IMR-90 (cell line): ENCODE measurements at places on chromosomes 3 and 15. TPM values are rescaled to one million over a fixed set of nuclear protein-coding genes. Genes with fewer than 3 reads are reported as not detected.
A peak's percentile ranks its signal among the peaks of the same experiment; 100 is the strongest.

DNA sequence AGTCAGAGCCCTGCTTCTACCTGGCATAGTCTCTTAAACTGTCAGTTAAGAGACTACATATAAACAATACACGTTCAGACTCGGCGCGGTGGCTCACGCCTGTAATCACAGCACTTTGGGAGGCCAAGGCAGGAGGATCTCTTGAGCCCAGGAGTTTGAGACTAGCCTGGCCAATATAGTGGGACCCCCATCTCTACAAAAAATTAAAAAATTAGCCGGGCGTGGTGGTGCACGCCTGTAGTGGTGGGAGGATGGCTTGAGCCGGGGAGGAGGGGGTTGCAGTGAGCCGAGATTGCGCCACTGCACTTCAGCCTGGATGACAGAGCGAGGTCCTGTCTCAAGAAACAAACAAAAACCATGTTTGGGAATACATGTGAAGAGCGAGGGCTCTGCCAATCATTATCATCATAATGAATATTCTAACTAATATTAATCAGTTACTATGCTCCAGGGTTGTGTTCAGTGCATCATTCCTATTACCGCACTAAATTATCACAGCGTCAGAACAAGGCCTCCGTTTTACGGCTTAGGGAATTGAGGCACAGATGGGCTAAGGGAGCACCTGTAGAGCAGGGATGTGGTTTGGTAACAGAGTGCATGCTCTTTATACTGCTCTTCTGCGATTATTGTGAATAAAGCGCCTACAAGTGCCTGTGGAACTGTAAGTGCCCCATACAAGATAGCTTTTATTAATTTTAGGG is 844 bp upstream of the UQCC5 start:
- H3K4me1 ChIP-seq, result peaks cover 26% of the 10 kb centered on the region
- no peaks in the 10 kb centered on the region for H3K27me3 ChIP-seq
- no peak overlapping the region for H3K27ac ChIP-seq
- peaks cover 2% of the 10 kb centered on the region; the same call in 1 of the 2 replicates for H3K36me3 ChIP-seq
- H3K4me3 ChIP-seq, result no peak overlapping the region
- no peak for DNase-seq

GRCh38 chr3:70464876-70465275 is 152.4 kb upstream of the MDFIC2 start:
- H3K27ac ChIP-seq, result no peak overlapping the region
- DNase-seq, result no peak
- H3K4me1 ChIP-seq, result no peaks in the 10 kb centered on the region

CCDC32 gene
- total RNA-seq, result 13.3 and 15.1 TPM in 2 replicates

- peak overlapping the region; percentile 24; the same call in 1 of the 2 replicates for H3K4me3 ChIP-seq
- no peaks in the 10 kb centered on the region for H3K36me3 ChIP-seq
- peak; percentile 25 for DNase-seq
- H3K4me1 ChIP-seq, result no peaks in the 10 kb centered on the region
These were observed 121.3 kb upstream of the ZNF717 start for GRCh38 chr3:75906555-75907112.

DNA sequence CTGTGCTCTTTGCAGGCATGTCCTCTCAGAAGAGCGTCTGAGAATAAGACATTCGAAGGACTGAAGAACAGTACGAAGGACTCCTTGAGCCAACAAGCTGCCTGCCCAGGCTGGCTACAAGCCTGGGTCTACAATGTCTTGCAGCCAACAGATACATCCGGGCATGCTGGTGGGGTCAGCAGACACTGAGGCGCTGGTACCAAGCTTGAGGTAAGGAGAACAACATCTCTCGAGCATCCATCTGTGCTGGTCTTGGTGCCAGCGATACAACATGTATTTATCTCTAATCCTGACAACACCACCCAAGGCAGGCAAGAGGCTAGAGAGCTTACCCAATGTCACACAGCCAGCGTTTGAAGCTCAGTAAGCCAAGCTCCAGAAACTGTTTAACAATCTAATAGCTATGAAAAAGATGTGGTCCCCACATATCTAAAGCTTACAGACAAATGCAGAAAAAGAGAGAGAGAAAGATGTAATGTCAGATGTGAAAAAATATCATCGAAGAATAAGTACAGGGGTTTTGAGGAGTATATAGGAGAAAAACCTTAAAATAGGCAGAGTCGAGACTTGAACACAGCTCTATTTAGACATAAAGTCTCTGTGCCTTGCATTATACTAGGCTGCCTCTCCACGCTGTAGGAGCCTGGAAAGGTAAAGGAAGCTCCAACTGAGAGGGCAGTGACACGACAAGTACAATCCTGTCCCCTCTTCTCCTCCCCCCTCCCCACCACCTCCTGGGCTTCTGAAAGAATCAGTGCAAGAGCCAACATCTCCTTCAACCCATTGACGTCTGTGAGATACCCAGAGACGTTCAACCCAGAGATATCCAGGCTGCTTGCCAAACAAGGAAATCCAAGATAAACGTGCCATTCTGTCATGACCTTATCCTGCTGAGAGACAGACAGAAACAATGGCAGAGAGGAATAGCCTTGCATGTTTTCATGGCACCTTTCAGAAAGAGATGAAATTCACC is 39.4 kb downstream of the WWTR1 start:
- no peaks in the 10 kb centered on the region for H3K27me3 ChIP-seq
- H3K4me3 ChIP-seq, result no peak overlapping the region
- H3K27ac ChIP-seq, result no peak overlapping the region
- peaks cover 22% of the 10 kb centered on the region for H3K4me1 ChIP-seq

TGM5 gene
- total RNA-seq, result not detected in 2 replicates

CCRL2 gene
- total RNA-seq, result 0.28 and 0.36 TPM in 2 replicates

SNX22 gene
- total RNA-seq, result under 0.01 and 0.18 TPM in 2 replicates

- no peak for DNase-seq
- no peaks in the 10 kb centered on the region for H3K27me3 ChIP-seq
- no peaks in the 10 kb centered on the region for H3K36me3 ChIP-seq
- H3K27ac ChIP-seq, result no peak overlapping the region
These were observed 317.6 kb upstream of the MME start for GRCh38 chr3:154762486-154762885.

GRCh38 chr15:84631706-84632272 is 22.3 kb downstream of the WDR73 start:
- peak overlapping the region; percentile 81 for H3K4me3 ChIP-seq
- H3K27ac ChIP-seq, result peak overlapping the region; percentile 87
- no peaks in the 10 kb centered on the region for H3K27me3 ChIP-seq

DNA sequence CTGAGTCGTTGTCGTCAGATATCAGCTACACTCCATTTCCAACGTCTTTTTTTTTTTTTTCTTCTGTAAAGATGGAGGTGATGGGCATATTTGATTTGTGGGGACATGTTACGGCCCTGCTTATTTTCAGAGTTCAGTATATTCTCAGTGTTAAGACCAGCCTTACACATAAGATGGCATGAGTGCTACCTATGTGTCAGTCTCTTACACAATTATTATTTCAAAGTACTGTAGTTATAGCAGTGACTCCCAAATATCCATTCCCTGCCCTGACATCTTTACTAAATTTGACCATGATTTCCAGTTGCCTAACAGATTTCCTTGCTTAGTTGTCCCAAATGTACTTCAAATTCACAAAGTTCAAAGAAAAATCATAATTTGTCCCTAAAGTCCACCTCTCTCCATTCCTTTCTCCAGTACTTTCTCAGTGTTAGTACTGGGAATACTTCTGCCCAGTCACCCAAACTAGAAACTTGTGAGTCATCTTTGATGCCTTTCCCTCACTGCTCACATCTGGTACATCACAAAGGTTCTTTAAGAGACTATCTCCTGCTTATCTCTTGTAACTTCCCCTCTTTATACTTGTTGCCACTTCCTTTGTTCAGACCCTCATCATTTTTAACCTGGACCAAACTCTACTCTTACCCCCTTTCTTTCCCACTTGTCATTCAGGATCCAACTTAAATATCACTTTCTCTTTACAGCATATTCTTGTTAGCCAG is 67.0 kb downstream of the ZNF609 start:
- peak; percentile 90 for DNase-seq
- H3K27me3 ChIP-seq, result no peaks in the 10 kb centered on the region
- no peak overlapping the region for H3K27ac ChIP-seq
- H3K4me1 ChIP-seq, result peaks cover 8% of the 10 kb centered on the region

DNA sequence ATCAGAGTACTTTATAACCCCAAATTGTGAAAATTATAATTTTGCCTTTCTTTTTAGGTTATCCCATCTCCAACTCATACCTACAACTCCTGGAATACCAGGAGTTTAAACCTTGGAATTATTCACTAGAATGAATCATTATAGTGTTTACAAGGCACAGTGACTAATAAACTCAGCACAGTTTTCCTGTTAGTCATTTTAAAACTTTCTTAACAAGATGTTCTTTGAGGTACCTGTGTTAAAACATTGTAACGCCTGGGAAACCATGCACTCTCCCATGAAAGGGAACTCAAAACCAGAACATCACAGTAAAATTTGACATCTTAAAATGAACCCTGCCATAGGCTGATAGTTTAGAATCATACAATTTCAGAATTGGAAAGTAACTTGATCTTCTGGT is 132.4 kb upstream of the OSTN start:
- DNase-seq, result peak; percentile 81
- no peak overlapping the region for H3K27ac ChIP-seq
- H3K36me3 ChIP-seq, result no peaks in the 10 kb centered on the region
- H3K4me1 ChIP-seq, result peaks cover 17% of the 10 kb centered on the region; the same call in 1 of the 2 replicates

GRCh38 chr3:177982034-177982433 is 554.2 kb upstream of the KCNMB2 start:
- no peak overlapping the region for H3K4me3 ChIP-seq
- no peaks in the 10 kb centered on the region for H3K27me3 ChIP-seq
- peaks cover 2% of the 10 kb centered on the region for H3K4me1 ChIP-seq
- H3K36me3 ChIP-seq, result no peaks in the 10 kb centered on the region
- peak; percentile 52 for DNase-seq
- no peak overlapping the region for H3K27ac ChIP-seq

EXOG gene
- total RNA-seq, result 10.2 and 12.8 TPM in 2 replicates

GRCh38 chr3:104952146-104952972 is 414.4 kb upstream of the ALCAM start:
- H3K27me3 ChIP-seq, result no peaks in the 10 kb centered on the region
- DNase-seq, result peak; percentile 88
- H3K4me1 ChIP-seq, result peaks cover 4% of the 10 kb centered on the region

- H3K36me3 ChIP-seq, result no peaks in the 10 kb centered on the region
- no peak overlapping the region for H3K27ac ChIP-seq
- peaks cover 81% of the 10 kb centered on the region for H3K27me3 ChIP-seq
- H3K4me1 ChIP-seq, result no peaks in the 10 kb centered on the region
- DNase-seq, result no peak
These were observed 185.9 kb upstream of the LINGO1 start for GRCh38 chr15:77818484-77819047.

RARB gene
- 1.4 TPM in 2 replicates for total RNA-seq

DNA sequence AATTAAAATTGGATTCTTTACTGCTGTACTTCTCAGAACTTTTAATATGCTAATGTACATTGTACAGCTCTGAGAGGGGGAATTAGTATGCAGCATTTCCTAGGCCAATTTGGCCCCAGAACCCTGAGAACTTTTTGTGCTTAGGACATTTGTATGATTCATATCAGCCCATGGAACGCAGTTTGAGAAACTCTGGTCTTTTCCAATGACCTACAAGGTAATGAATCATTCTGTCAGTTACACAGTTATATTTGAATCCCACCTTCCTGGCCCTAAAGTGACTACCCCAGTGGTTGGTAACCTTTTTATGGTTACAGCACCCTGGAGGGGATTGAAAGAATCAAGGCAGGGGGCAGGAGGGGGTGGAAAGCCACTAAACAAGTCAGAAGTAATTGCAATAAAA is 25.6 kb upstream of the KBTBD12 start:
- H3K4me1 ChIP-seq, result no peaks in the 10 kb centered on the region
- DNase-seq, result peak; percentile 33
- H3K4me3 ChIP-seq, result no peak overlapping the region

DNA sequence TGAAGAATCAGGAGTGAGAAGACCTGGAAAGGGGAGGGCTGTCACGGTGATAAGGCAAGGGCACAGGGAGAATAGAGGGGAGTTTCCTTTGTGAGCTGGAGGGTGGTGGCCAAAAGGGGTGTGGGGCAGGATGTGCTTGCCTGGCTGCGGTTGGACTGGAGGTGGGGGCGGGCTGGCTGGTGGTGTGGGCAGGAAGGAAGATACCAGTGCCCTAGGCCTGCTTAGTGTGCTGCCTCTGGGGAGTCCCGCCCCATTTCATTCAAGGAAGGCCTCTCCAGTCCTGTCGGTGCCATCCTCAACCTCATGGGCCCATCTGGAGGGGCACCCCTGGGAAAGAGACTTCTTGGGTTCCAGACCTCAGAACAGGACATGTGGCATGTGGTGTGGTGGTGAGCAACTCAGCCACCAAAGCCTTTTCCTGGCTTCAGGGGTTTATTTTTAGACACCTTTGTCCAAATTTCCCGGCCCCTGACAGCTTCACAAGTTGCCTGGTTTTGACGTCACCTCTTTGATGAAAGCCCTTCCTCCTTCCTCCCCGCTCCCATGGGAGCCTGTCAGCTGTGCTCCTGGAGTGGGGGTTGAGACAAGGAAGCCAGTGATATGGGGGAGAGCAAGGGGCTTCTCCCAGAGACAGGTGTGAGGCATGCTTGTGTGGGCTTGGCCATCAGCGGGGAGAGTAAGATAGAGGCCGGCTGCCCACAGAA is 15.6 kb downstream of the TEX264 start:
- no peak overlapping the region for H3K4me3 ChIP-seq
- H3K27ac ChIP-seq, result no peak overlapping the region
- H3K27me3 ChIP-seq, result no peaks in the 10 kb centered on the region
- peaks cover 28% of the 10 kb centered on the region for H3K36me3 ChIP-seq
- H3K4me1 ChIP-seq, result peaks cover 5% of the 10 kb centered on the region

HACD2 gene
- total RNA-seq, result 22.6 and 35.8 TPM in 2 replicates

SSUH2 gene
- total RNA-seq, result under 0.01 TPM in 1 of 2 replicates, not detected in the other

DNA sequence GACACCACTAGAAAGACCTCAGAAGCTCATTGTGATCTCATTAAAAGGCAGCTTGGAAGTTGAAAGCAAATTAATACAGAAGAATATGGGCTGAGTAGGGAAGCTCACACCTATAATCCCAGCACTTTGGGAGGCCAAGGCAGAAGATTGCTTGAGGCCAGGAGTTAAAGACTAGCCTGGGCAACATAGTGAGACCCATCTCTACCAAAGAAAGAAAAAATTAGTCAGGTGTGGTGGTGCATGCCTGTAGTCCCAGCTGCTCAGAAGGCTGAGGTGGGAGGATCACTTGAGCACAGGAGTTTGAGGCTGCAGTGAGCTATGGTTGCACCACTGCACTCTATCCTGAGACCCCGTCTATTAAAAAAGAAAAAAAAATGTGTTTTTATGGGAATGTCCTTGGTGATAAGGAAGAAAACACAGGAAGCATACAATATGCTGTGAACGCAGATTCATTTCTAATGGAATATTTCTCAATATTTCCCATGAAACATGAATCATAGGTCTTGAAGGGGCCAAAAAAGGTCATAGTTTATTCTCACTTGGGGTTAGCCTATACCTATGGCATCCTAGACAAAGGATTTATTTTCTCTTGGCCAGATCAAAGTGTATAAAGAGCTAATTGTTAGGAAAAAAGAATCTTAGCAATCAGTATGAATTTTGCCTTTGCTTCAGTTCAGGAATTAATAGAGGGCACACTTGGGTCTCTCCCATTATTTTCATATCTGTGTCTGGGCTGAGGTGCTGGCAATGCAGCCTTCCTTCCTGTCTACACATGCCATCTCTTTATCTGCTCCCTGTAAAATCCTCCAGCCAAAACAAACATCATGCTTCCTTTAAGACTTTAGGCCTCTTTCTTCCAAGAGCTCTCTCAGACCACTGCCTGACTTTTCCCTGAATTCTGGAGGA is 98.2 kb downstream of the FNDC3B start:
- peak overlapping the region; percentile 71; the same call in 1 of the 2 replicates for H3K27ac ChIP-seq
- no peaks in the 10 kb centered on the region for H3K27me3 ChIP-seq
- peaks cover 32% of the 10 kb centered on the region for H3K4me1 ChIP-seq
- DNase-seq, result no peak
- peaks cover 5% of the 10 kb centered on the region; the same call in 1 of the 2 replicates for H3K36me3 ChIP-seq

GABRB3 gene
- total RNA-seq, result 0.54 and 0.56 TPM in 2 replicates
